ENCODE measurements at places on chromosomes 7 and 10. TPM values are rescaled to one million over a fixed set of nuclear protein-coding genes. Genes with fewer than 3 reads are reported as not detected.

The ASAH2B gene
- 1.2 TPM for total RNA-seq

The MYO1G gene
- total RNA-seq: 0.08 TPM

The GNG11 gene
- 2.8 TPM for total RNA-seq

The MYL7 gene
- 0.82 TPM for total RNA-seq

The SAP25 gene
- total RNA-seq: 0.08 TPM

The NEURL1 gene
- under 0.01 TPM for total RNA-seq

The PTPRN2 gene
- total RNA-seq: 3.0 TPM

The MYO3A gene
- not detected for total RNA-seq

The FAM131B gene
- total RNA-seq: 0.98 TPM

The NEUROG3 gene
- total RNA-seq: not detected

The CPEB3 gene
- 0.68 TPM for total RNA-seq

The POM121L12 gene
- not detected for total RNA-seq

The PAPOLB gene
- not detected for total RNA-seq

The NPC1L1 gene
- not detected for total RNA-seq

The TAS2R5 gene
- 0.38 TPM for total RNA-seq

The KIF11 gene
- 6.5 TPM for total RNA-seq

The LAMB4 gene
- total RNA-seq: 0.12 TPM

The LEP gene
- 0.94 TPM for total RNA-seq

The TMEM176B gene
- total RNA-seq: 4.8 TPM

The SYCE1 gene
- total RNA-seq: not detected

The PHKG1 gene
- 7.5 TPM for total RNA-seq

The NANOS1 gene
- total RNA-seq: 0.12 TPM

The RELN gene
- 0.08 TPM for total RNA-seq

The FOXI2 gene
- total RNA-seq: not detected

The KIF5B gene
- 53.8 TPM for total RNA-seq

The LRRC17 gene
- total RNA-seq: 39.7 TPM
